ENCODE measurements at places on chromosomes 4 and X.
A peak's percentile ranks its signal among the peaks of the same experiment; 100 is the strongest.

GRCh38 chrX:916230-916599 lies 285.6 kb downstream of the SHOX start:
- DNase-seq, result no peak

GRCh38 chr4:100782356-100782755 lies 264.5 kb upstream of the EMCN start:
- DNase-seq, result no peak

GRCh38 chrX:106672527-106672926 lies 54.0 kb upstream of the RNF128 start:
- DNase-seq, result no peak

- DNase-seq, result no peak
Observed at GRCh38 chr4:147735413-147736301, 3.8 kb downstream of the ARHGAP10 start.

GRCh38 chr4:7206911-7207567 lies 14.7 kb downstream of the SORCS2 start:
- peak; percentile 91 for DNase-seq

All from ovary (tissue), 10 donors.